ENCODE measurements at places on chromosomes 5 and 9.

DNA sequence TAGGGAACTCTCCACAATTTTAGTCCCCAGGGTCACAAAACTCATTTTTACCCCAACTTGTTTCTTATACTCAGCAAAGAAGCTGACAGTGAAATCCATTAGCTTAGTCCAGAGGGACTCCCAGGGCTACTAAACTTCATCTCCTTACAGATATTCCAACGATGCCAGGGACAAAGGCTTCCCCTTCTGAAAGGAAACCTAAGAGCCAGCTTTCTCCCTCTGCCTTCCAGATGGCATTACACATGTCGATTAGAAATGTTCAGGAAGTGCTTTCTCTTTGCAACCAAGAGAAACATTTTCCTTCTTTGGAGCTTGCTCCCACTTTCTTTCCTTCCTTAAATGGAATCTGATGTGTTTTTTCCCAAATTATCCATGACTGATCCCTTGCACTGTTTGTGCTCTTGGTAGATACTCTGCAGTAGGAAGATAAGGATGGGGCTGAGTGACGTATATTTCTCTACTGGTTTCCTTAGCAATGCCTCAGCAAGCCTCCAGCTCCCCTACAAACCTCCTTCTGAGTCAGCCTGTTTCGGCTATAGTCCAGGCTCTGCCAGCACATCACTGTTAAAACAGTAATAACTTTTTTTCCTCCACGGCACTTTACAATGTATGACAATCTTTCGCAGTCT is 43.0 kb upstream of the HTR4 start:
- no peak for DNase-seq

DNA sequence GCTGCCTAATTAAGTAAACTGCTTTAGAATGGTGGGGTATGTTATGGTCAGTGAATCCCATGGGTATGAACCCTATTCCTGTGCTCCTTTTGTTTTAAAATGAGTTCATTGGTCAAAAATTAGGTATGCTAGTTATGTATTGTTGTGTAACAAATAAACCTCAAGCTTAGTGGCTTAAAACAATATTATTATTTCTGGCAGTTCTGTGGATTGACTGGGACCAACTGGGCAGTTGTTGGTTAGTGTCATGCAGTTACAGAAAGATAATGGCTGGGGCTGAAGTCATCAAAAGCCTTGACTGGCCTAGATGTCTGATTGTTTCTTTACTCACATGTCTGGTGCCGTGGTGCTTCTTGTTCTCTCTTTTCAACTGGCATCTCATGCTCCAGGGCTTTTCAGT is 8.9 kb upstream of the PTAR1 start:
- no peak for DNase-seq

DNA sequence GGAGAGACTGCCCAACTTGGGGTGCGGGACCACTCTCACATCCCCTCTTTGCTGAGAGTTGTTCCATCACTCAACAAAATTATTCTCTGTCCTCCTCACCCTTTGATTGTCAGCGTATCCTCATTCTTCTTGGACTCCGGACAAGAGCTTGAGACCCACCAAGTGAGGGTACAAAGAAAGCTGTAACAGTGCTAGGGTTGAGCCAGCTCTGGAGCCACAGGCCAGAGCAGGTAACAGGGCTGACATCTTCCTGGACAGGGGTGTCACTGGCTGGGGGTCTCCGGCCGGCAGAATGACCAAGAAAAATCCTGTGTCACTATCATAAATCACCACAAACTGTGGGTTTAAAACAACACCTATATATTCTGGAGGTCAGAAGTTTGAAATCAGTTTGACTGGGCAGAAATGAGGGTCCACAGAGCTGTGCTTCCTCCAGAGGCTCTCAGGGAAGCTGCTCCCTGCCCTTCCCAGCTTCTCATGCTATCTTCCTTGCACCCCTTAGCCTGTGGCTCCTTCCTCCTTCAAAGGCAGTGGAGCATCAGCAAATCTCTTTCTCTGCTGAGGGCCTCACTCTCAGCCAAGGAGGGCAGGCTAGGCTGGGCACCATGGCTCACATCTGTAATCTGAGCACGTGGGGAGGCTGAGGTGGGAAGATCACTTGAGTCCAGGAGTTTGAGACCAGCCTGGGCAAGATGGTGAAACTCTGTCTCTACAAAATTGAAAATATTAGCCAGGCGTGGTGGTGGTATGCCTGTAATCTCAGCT is 4.1 kb upstream of the BBLN start:
- no peak for DNase-seq

- no peak for DNase-seq
These were observed 93.5 kb downstream of the MAST4 start for GRCh38 chr5:66689522-66690220.

DNA sequence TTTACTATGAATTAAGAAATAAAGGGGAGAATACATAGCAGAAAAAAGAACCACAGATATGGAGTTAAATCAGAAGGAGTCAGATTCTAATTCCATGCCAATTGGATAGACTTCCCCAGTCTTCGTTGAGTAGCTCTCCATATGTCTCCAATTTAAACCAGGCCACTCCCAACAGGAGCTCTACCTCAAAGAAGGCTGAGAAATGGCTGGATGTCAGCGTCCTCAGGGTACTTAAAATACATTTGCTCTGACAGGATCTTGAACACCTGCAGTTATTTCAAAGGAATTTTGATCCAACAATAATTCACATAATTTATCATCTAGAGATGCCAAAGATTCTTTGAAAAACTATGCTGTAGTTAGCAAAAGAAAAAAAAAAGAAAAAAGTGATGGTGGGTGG is 133.9 kb upstream of the FBN2 start:
- DNase-seq = no peak

- no peak for DNase-seq
These were observed 686.8 kb downstream of the KCTD16 start for GRCh38 chr5:144857454-144857853.

DNA sequence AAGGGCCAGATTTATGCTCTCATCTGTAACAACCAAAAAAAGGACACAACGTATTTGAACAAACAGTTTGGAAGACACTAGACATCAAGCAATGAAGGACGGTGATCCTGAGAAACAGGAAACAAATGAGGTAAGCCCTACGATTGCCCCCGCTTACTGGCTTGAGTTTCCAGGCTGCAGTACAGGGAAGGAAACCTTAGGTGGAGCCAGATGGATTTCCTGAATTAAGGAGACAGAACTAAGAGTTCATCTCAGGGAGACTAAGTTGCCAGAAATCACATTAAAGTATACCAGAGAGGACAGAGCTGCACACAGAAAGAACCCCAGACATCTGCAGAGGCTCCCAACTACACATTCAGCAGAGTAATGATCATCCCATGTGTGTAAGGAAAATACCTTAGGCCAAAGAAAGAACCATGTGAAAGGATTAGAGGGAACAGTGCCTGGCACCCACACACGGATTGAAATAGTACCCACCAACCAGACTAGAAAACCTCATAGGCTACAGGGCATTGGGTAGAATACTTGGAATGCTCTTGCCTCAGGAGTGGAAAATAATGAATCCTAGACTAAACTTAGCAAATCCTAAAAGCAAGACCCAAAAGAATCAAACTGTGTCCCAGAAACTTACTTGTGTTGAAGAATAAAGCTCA is 99.3 kb upstream of the NIPBL start:
- DNase-seq = peak; percentile 45

DNA sequence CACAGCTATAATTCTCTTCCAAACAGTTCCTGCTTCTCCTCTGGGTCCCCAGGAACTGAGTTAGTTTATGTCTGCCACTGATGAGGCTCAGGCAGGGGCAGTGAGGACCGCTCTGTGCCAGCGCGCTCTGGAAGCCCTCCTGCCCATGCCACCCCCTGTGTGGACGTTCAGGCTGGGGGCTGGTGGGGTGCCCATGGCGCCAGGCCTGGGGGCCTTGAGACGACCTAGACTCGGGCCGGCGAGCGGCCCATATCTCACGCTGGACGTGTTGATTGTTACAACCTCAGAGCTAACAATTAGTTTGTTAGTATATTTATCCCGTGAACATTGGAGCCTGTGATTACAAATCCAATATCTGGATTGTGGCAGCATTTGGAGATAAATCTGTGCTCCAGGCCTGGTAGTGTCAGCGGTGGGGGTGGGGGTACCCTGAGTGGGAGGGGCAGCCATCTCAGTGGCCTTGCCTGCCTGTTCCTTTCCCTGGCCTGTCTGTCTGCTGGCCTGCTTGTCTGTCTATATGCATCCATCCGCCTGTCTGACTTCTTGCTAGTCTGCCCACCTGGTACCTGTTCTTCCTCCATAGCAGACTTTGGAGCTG is 256.5 kb upstream of the MVB12B start:
- no peak for DNase-seq

GRCh38 chr9:79708541-79708940 is 136.8 kb downstream of the TLE4 start:
- DNase-seq = no peak

GRCh38 chr5:175159956-175160355 is 284.0 kb downstream of the DRD1 start:
- DNase-seq = no peak

DNA sequence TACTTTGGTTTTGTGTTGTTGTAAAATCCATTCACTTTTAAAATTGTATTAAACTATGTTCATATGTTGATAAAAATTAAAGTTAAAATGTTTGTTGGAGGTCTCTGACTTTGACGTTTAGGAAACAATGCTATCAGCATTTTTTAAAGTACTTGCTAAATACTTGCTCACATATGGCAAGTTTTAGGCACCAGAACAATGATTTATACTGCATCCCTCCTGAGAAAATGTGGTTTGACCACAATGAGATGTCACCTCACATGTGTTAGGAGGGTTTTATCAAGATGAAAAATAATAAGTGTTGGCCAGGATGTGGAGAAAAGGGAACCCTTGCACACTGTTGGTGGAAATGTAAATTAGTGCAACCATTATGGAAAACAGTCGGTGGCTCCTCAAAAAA is 180.8 kb downstream of the HSD17B3 start:
- DNase-seq = no peak

GRCh38 chr9:36319806-36320205 is 61.6 kb upstream of the GNE start:
- DNase-seq = no peak
